EL (cell line): ENCODE measurements at places on chromosomes 12 and 14.

DNA sequence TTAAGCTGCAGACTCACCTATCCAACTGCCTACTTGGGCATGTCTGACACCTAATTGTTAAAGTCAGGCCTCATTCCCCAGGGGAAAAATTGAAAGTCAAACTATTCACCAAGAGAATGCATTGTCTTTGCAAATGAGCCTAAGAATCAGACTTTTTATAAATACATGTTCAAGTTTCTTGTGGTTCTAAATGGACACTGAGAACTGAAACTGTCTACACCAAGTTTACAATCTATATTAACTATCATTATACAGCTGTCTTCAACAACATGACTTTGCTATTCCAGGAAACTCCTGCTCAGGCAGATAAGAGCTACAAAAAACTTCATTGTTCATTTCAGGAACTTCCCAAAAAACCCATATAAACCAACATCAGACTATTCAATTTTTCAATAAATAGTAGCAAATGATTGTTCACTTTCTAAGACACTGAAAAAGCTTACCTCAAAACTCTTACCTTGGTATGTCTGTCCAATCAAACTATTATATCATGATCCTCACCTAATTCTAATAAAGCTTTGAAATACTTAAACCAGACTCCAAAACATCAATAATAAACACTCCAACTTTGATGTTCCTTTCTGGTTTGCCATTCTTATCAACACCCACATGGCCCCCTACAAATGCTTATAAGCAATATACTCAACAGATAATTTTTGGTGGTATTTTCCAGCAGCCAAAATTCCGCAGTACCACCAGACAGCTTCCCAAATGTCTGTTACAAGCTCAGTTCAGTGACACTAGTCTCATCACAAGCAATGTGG lies 24.2 kb downstream of the CDK17 start:
- no peak for DNase-seq

GRCh38 chr14:21734457-21735074 lies 60.9 kb upstream of the OR4E1 start:
- DNase-seq: peak; percentile 52

GRCh38 chr12:96371790-96372699 lies 28.2 kb downstream of the CDK17 start:
- no peak for DNase-seq

GRCh38 chr12:127257366-127257935 lies 1009.5 kb upstream of the TMEM132C start:
- peak; percentile 68 for DNase-seq

GRCh38 chr12:54279632-54280467 lies at the start of gene CBX5:
Gene CBX5, minus strand, starts transcription at chr12:54280122. Its CDS starts 22,472 bp downstream, at chr12:54257650.
- DNase-seq: peak; percentile 100

GRCh38 chr12:6074979-6075585 lies 49.4 kb downstream of the VWF start:
- peak; percentile 44 for DNase-seq

- peak; percentile 41 for DNase-seq
Observed at GRCh38 chr12:118536306-118536906, 160.1 kb downstream of the SUDS3 start.

GRCh38 chr12:54030889-54031471 lies 1.9 kb upstream of the HOXC5 start:
- DNase-seq: no peak

- DNase-seq: no peak
Observed at GRCh38 chr14:101899263-101899662, 65.1 kb upstream of the DYNC1H1 start.

DNA sequence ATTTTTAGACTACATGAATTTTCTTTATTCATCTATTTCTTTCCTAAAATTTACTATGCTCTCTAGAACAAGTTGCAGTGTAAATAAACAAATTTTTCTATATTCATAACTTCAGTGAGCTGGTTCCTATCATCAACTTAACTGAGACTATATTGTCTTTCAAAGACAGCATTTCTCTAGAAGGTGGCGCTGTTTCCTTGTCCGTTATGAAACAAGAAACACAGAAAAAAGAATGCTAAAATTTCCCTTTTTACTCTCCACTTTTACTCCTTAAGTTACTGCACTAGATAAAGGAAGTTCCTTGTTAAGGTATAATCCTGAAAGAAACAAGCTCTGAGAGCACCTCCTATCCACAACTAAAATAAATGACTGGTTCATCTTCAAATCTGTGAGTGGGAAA lies 8.2 kb upstream of the CLEC2A start:
- DNase-seq: no peak

GRCh38 chr12:55933169-55933798 lies 2.3 kb downstream of the DGKA start:
- DNase-seq: peak; percentile 75

- DNase-seq: peak; percentile 97
Observed at GRCh38 chr12:27966870-27967269, 5.7 kb downstream of the PTHLH start.

DNA sequence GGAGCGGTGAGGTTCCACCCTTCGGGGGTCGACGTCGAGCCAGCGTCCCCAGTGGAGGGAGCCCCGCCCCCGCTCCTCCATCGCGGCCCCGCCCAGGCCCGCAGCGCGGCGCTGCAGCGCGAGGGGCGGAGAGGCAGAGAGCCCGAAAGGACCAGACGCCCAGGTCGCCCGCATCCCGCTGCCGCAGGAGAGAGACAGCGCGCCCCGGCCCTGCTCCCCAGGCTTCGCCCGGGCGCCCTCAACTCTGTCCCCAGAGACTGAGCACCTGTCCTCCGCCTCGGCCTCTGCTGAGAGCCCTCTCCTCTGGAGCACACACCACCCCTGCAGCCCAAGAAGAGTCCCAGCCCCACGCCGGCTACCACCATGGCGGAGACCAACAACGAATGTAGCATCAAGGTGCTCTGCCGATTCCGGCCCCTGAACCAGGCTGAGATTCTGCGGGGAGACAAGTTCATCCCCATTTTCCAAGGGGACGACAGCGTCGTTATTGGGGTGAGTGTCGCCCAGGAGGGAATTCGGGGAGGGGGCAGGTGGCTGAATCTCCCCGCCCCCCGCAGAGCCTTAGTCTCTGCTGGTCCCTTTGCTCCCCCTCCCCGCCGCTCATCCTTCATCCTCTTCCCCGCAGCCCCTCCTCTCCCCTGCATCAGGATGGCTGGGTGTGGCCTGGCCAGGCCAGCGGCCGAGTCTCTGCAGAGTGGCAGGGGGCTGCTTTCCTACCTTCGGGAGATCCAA lies at the start of gene KIF5A:
KIF5A (plus strand) TSS at position 136 of the 732 bp plus-strand sequence; CDS start at position 364, 228 bp downstream.
- peak; percentile 39 for DNase-seq

- no peak for DNase-seq
Observed at GRCh38 chr12:79186506-79186905, 321.9 kb downstream of the SYT1 start.

DNA sequence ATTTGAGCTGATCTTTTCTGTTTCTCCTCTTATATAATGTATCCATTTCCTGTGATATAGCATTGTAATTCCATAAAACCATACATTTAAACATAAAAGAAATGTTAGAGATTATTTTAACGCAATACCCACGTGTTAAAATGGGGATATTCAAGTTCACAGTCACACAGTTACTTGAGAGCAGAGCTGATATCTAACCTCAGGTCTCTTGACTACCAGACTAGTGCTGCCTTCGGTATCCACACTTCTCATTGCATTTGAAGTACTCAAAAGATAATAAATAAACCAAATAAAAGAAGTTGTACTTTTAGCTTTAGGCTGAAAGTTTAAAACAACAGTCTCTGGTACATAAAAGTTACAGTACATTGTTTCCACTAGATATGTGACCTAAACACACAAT lies 2.9 kb downstream of the CLECL1 start:
- no peak for DNase-seq

- peak; percentile 38 for DNase-seq
Observed at GRCh38 chr14:55103971-55104954, 24.8 kb upstream of the LGALS3 start.

DNA sequence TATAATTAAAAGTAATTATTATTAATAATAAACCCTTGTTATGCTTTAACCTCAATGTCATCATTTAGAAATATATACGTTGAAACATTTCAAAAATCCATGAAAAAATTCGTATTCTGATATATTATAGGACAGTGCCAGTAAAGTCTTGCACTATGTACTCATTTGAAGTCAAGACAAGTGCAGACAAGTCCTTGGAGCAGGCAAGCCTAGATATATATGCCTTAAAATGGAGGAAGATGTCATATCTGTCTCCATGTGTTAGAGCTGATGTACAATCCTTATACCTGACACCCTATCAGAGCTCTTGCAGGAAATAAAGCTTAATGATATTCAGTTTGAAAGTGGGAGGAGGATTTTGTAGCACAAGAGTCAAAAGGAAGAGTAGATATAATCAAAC lies 310.4 kb downstream of the KCNH5 start:
- DNase-seq: no peak

DNA sequence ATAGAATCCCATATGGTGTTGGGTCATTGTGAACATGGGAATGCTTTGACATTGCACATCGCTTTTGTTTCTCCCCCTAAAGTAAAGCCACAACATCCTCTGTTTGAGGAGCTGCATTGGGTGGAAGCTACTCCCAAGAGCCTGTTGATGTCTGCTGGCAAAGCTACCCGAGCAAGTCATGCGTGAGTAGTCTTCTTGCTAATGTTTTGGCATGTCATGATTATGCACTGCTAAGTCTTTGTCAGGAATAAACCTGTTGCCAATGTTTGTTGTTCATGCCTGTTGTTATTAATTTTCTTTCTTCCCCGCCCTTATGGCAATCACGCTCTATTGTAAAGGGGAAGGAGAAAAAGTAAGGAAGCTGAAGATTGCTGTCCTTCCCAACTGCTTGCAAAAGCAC lies 97.3 kb downstream of the EXOC5 start:
- DNase-seq: no peak

DNA sequence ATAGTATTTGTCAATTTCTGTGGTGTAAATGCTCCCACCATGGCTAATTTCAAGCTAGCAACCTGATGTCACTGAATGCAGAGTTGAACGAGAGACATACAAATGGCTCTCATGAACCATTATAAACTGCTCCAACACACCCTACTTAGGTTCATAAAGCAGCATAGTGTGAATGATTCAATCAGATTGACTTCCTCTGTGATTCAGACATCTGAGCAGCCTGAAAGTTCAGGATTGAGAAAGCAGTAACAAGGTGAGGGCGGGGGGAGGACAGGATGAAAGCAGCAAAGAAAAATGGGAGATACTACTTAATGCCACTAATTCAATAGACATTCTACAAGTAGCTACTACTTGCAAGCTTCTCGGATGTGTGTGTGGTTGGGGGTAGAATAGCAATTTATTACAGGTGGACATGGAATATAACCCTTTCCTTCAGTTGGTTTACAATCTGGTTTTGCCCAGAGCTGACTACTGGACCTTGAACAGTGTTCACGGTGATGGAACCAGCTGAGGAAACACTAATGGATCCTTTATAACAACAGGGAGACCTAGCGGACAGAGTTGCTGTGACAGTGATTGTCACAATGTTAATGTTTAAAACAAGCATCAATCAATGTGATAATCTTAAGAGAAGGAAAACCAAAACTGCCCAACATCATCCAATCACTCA lies 52.5 kb upstream of the PELI2 start:
- no peak for DNase-seq

- no peak for DNase-seq
Observed at GRCh38 chr12:107891967-107892366, 117.5 kb downstream of the ASCL4 start.

GRCh38 chr12:127485528-127485927 lies 781.4 kb upstream of the TMEM132C start:
- DNase-seq: peak; percentile 90

DNA sequence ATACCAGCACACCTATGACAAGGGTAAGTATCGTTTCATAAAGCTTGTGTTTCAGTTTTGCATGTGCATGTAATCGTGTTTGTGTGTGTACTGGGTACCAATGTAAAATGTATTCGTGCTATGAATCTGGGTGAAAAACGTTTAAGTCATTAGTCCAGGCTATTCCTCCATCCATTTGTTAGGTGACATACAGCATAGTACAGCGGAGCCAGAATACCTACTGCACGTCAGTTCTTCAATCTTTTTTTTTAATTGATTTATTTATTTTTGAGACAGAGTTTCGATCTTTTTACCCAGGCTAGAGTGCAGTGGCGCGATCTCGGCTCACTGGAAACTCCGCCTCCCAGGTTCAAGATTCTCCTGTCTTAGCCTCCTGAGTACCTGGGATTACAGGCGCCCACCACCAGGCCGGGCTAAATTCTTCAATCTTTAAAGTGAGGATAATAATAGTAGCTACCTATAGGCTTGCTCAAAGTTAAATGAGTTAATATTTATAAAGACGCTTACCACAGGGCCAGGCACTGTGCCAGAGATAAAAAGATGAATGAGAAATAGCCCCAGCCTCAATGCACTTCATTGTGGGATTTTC lies 661 bp upstream of the RPS26 start:
- no peak for DNase-seq

DNA sequence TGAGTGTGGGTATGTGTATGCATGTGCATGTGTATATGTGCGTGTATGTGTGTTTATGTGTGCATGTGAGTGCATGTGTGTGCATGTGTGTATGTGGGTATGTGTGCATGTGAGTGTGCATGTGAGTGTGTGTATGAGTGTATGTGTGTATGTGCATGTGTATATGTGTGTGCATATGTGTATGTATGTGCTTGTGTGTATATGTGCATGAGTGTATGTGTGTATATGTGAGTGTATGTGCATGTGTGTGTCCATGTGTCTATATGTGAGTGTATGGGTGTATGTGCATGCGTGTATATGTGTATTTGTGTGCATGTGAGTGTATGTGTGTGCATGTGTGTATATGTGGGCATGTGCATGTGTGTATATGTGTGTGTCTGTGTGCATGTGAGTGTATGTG lies 25.7 kb downstream of the FAIM2 start:
- no peak for DNase-seq

- no peak for DNase-seq
Observed at GRCh38 chr12:127555071-127555470, 711.9 kb upstream of the TMEM132C start.

- DNase-seq: no peak
Observed at GRCh38 chr12:100448656-100449055, 25.0 kb upstream of the NR1H4 start.

GRCh38 chr12:64699504-64700115 lies 59.6 kb downstream of the GNS start:
- DNase-seq: no peak

GRCh38 chr12:112340230-112340629 lies 42.0 kb downstream of the HECTD4 start:
- no peak for DNase-seq

GRCh38 chr12:109999983-110000505 lies 814 bp downstream of the ANKRD13A start:
- DNase-seq: peak; percentile 34

DNA sequence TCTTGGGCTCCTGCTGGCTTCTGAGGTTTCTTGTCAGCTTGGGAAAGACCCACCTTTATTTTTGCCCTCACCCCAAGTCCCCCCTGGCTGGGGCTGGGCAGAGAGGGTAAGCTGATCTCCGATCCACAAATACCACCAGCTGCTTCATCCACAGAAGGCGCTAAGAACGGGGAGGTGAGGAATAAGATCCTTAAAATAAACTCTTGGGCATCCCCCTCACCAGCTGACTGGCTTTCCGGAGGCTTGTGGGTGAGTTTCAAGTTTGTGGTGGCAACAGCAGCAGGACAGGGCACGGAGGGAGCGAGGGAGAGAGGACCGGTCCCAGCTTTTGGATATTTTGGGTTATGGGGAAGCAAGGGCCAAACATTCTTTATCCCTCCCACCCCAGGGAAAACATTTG lies 20.8 kb upstream of the HSPB8 start:
- DNase-seq: no peak
